Fibroblast of villous mesenchyme (primary cell): ENCODE measurements at places on chromosomes 5 and 9. TPM values are rescaled to one million over a fixed set of nuclear protein-coding genes. Genes with fewer than 3 reads are reported as not detected.

DNA sequence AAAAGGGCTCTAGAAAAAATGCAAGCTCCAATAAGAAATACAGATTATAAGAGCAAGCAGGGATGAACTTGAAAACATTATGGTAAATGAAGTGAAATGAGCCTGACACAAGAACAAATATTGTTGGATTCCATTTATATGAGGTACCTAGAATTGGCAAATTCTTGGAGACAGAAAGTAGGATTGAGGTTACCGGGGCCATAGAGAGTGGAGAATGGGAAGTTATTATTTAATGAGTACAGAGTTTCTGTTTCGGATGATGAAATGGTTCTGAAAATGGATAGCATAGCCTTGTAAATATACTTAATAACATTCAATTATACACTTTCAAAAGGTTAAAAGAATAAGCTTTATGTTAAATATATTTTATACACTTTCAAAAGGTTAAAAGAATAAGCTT lies 75.6 kb upstream of the SLC12A2 start:
- DNase-seq = no peak

DNA sequence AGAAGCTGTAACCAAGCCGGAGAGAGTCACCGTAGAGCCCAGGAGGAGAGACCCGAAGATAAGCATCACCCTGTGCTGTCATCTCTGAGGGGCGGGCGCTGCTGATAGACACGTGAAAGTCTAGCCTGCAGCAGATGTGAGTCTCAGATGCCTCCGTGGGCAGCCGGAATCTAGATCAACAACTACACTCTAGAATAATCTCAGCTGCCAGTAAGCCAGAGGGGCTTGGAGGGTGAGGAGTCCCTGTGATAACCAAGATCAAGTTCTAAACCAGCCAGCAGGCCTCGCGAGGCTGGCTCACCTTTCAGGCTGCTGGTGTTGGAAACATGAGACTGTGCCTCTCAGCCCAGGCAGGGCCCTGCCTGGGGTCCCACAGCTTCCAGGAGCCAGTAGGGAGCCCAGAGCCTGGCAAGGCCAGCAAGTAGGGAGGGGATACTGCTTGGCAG lies 54.1 kb downstream of the DAPK1 start:
- no peak for DNase-seq

DNA sequence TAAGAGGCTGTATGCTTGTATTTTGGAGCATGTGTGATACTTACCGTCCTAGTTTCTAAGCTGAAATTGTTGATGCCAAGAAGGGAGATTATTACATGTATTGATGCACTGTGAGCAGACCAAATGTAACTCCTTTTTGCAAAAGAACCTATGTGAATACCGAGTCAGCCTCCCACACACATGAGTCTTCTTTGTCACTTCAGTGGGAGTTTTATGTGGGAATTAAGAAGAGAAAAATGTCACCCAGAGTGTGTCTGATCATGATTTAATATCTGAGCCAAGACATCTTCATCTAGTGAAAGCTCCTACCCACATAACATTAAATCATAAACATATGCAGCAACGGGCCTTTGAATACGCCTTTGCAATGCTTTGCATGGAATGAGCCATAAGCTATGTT lies 380.3 kb upstream of the ACTBL2 start:
- DNase-seq = no peak

- no peak for DNase-seq
Observed at GRCh38 chr5:135543001-135543484, 7.3 kb upstream of the NEUROG1 start.

- no peak for DNase-seq
Observed at GRCh38 chr5:123099514-123100151, 10.6 kb downstream of the PRDM6 start.

The FRMPD1 gene
- total RNA-seq = under 0.01 TPM in 1 of 2 replicates, not detected in the other
